ENCODE measurements at places on chromosomes 2 and 18.

- DNase-seq = peak; percentile 28
Measured at GRCh38 chr2:63840081-63840784, 1.5 kb upstream of the UGP2 start.

DNA sequence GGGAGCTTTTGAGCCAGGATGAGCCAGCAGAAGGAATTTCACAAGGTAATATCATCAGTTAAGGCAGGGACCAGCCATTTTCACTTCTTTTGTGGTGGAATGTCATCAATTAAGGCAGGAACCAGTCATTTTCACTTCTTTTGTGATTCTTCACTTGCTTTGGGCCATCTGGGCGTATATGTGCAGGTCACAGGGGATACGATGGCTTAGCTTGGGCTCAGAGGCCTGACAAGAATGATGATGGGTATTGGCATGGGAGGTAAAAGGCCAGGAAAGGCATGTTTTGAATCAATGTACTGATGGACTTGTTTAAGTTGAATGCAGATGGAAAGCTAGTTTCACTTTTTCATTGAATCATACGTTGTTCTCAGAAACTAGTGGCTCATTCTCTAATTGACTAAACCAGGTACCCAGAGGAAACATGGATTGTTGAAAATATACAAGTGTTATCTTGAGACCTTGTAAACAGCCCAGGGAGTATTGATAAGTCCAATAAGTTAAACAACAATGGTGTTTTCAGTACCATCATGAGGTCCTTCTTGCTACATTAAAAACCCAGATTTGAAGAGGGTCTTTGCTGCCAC is 1672.5 kb upstream of the DDX18 start:
- no peak for DNase-seq

GRCh38 chr2:70024284-70024683 is 62.9 kb upstream of the ASPRV1 start:
- DNase-seq = no peak

- DNase-seq = no peak
Measured at GRCh38 chr2:54866868-54867267, 143.4 kb downstream of the EML6 start.

DNA sequence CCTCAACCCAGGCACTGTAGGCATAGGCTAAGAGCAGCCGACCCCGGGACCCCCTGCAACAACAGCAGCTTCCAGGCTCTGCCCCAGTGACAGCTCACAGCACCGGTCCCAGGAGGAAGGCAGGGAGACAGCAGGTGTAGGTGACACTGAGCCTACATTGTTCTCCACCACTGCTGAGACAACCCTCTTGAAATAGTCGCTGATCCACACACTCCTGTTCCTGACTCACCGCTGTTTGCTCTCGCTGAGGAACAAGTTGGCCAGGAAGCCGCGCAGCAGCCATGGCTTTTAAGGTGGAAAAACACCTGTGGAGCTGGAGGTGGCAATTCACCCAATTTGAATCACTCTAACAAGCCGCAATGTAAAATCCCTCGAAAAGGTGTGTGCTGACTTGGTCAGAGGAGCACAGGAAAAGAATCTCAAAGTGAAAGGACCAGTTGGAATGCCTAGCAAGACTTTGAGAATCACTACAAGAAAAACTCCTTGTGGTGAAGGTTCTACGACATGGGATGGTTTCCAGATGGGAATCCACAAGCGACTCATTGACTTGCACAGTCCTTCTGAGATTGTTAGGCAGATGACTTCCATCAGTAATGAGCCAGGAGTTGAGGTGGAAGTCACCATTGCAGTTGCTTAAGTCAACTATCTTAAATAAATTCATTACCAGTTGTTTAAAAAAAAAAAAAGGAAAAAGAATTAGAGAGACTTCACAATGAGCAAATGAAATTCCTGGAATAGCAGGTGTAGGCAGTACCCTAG is 167.5 kb downstream of the ARL4C start:
- DNase-seq = no peak

- DNase-seq = no peak
Measured at GRCh38 chr2:235453605-235454151, 40.2 kb upstream of the AGAP1 start.

DNA sequence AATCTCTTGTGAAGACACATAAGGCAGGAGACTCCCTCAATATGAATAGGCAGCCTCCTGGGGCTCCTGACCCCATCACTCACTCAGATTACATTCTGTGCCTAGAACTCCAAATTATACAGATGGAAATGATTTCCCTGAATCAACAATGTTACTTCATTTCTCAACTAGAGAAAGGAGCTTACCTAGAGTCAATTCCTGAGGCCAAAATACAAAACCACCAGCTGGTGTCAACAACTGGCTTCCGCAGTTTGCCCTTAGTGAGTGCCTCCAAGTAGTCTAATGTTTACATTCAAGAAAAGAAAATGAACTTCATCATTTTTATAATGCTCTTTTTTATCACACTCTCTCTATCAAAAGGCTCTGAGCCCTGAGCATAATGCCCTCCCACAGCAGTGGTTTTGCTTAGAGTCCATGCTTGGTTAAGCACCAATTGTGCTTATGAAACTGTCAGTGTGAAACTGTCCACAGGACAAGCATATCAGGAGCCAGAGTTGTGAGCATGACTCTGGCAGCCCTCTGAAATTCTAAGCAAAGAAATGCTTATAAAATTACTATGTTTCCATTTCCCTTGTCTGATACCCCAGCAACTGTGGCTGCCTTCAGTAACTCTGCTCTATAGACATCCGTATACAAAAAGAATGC is 305.7 kb upstream of the PKDCC start:
- no peak for DNase-seq

DNA sequence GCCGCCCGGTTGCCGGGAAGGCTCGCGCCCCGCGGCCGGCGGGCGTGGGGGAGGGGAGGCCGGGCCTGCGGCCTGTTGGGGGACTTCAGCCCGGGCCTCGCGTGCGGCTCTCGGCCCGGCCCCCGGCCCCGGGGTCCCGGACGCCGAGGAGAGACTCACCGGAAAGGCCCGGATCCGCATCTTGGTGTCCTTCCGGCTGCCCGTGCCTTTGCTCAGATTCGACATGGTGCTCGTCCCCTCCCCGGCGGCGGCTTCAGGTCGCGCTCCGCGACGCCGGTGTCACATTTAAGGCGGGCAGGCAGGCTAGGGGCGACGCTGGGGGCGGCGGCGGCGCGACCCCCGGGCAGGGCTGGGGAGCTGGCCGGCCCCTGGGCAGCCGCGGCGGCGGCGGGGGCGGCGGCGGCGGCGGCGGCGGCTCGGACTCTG is 365 bp downstream of the CUL3 start:
- DNase-seq = peak; percentile 32

DNA sequence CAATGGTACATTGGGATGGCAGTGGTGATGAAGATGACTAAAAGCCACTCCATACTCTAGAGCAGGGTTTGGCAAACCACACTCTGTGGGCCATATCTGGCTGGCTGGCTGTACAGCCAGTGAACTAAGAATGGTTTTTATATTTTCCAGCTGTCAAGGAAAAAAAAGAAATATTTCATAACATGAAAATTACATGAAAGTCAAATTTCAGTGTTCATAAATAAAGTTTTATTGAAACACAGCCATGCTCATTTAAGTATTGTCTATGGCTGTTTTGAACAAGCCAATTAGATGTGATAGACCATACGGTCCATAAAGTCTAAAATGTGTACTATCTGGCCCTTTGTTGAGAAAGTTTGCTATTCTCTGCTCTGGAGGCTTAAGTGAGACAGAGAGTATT is 1.5 kb downstream of the TTC21B start:
- no peak for DNase-seq

DNA sequence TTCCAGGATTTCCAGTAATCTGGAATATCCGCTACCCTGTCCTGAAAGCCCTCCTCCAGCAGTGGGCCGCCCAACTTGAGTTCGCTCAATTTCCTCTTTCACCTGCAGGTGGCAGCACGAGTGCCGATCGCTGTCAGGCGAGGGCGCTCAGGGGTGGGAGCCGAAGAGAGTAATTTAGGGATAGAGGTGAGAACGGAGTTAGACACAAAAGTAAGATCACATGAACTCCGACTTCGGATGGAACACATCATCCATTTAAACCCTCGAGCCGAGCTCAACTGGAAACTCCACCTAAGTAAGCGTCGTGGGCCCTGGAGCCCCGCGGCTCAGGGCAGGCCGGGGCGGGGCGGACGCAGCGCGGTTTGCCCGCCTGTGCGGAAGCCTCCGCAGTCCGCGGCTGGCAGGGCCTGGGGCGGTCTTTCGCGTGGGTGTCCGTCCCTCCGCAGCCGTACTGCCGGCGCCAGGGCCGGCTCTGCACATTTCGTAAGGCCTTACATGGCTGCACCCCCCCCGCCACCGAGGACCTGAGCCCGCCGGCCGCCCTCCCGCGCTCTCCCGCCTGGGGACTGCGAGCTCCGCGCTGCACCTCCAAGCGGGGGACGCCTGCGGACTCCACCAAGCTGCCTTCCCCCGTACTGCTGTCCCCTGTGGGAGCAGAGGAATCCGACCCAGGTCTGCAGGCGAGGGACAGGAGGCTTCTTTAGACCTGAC is 61.2 kb downstream of the SEMA4F start:
- DNase-seq = peak; percentile 89

- DNase-seq = no peak
Measured at GRCh38 chr2:120845277-120845676, 109.6 kb downstream of the GLI2 start.

DNA sequence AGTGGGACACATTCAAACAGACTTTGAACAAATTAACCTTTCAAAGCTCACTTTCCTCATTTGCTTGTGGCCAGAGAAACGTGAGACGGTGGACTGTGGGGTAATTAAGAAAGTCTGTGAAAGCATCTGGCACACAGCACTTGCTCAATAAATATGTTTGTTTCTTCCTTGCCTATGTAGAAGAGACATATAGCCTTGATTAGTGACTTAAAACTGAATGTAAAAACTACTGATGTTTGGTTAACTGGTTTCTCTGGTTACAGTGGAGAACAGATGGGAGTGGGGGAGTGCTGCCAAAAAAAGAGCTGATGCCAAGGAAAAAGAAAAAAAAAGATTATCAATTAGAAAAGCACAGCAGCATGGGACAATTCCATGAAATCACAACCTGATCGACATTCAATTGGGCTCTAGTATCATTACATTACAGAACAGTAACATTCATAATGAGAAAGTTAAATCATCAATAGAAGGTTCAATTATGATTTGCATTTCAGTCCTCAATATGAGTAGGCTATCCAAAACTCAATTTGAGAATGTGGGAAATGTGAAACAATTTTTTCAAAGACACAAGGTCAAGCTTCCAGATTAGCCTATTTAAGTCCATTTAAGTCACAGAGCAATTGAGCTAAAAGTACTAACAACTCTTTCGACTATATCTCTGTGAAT is 14.7 kb downstream of the CUL3 start:
- no peak for DNase-seq

DNA sequence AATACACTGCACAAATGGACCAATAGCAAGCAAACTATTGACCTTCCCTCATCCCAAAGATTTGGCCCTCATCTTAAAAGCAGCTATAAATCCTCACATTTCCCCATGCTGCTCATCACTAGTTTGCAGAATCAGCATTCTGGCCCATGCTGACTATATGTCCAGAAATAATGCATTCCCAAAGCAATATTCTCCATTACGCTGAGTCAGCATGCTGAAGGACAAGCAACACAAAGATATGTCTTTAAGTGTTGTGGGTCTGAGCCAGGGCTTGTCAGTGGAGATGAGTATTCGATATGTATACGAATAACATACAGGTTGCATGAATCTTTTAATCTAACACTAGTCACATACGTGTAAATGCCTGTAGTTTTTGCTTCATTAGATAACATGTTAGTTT is 1045.0 kb upstream of the DDX18 start:
- no peak for DNase-seq

GRCh38 chr18:67705748-67706147 is 189.2 kb upstream of the DSEL start:
- no peak for DNase-seq

DNA sequence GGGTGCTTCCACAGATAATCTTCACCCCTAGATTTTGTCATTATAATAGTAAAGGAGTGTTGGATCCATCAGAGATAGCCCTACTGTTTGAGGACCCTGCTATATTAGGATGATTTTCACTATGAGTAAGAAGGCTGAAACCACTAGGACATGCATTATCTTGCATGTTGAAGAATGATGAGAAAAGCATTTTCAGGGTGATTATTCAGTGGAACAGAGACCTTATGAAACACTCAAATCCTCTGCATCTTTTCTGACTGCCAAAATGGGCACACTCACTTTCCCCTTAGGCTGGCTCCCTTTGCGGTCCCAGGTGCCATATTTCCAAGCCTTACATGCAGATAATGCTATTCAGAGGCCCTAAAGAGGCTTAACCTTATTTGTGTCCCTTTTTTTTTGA is 296.9 kb downstream of the RND3 start:
- DNase-seq = no peak

DNA sequence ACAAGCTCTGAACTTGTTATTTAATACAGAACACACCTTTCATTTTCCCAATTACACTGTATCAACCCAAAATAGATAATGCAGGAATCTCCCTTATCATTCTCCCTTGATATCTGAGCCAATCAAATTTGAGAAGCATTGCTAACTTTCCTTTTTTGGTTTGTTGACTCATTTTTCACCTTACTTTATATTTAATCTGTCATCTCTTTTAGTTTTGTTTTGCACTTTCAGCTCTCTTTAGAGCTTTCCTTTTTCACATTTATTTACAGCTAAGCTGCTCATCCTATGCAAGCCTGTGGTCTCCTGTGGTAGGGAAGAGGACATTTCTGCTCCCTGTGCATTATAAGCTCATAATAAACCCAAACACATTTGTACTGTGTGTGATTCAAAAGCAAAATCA is 50.1 kb downstream of the ITGAV start:
- DNase-seq = no peak

DNA sequence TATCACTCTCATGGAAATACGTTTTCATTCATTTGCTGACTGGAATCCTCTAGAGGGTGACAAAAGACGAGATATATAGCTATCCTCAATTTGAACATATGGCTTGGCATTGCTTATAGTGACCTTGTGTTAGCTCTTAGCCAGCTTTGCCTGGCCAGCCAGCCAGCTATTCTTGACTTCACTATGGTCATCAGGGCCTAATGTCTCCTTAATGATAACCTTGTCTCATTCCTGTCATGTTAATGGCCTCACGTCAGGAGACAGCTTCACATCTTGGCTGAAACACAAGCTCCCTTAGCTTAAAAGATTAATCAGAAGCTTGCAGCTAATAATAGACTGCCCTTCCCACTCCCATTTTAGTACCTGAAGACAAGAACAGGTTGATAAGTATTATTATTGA is 1517.5 kb upstream of the PIK3C3 start:
- DNase-seq = no peak

GRCh38 chr2:183740241-183740640 is 616.0 kb downstream of the NUP35 start:
- no peak for DNase-seq

GRCh38 chr18:55226044-55226443 is 266.8 kb upstream of the CCDC68 start:
- DNase-seq = no peak

DNA sequence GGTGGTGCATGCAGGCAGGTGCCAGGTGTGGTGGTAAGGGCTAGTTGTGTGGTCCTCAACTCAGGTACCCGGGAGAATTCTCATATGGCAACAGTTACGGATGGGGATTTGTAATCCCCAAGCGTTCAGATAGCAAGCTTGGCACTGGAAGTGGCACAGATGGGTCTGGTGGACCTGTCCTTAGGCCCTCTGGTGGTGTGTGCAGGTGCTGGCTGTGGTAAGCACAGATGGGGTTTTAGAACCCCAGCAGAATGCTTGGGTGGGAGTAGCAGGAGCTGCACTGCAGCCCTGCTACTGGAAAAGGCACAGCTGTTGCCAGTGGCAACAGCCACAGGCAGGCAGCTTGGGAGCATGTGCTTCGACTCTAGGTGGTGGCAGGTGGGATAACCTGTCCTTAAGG is 948.2 kb upstream of the FAM98A start:
- DNase-seq = no peak

GRCh38 chr2:145599756-145600155 is 1079.8 kb upstream of the ZEB2 start:
- no peak for DNase-seq

- DNase-seq = no peak
Measured at GRCh38 chr2:45705233-45705632, 53.8 kb downstream of the PRKCE start.
